ENCODE measurements at places on chromosomes 2 and 18. TPM values are rescaled to one million over a fixed set of nuclear protein-coding genes. Genes with fewer than 3 reads are reported as not detected.

Gene FZD7
- total RNA-seq = 3.6 TPM

Gene IHH
- total RNA-seq = not detected

Gene ARHGAP25
- 2.6 TPM for total RNA-seq

Gene NRP2
- 52.8 TPM for total RNA-seq

Gene CENPA
- total RNA-seq = 12.2 TPM

Gene C1GALT1C1L
- total RNA-seq = 0.26 TPM

Gene DNAJC5G
- not detected for total RNA-seq

Gene MERTK
- total RNA-seq = 1.6 TPM

Gene EPB41L3
- total RNA-seq = 4.3 TPM

Gene STAT1
- 58.6 TPM for total RNA-seq

DNA sequence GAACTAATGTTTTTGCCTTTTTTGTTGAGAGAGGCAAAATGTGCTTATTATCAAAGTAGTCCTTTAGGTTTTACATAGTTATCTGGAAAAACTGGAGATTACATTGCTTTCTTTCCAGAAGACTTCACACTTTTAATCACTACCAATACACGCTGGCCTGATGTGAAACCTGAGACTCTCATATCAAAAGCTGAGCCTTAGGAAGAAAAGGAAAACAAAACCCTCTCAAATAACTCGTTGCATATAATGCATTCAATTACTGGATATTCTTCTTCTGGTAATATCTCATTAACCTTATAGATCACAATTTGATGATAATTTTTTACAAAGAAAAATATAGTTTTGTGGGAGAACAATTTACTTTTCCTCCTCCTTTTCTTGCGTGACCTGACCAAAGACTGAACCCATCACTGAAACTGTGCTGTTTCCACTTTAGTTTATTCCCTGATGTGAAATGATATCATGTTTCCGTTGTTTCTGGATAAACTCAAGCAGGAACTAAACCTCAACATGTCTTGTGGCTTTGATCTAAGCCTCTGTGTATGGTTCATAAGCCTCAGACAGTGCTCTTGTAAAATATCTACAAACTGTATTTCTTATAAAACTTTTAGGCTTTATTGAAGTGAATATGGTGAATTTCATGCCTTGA, 332.4 kb downstream of the GULP1 start:
- ATAC-seq = no peak

- peak; percentile 53 for ATAC-seq
Observed at GRCh38 chr2:204900487-204900886, 355.2 kb downstream of the PARD3B start.

- ATAC-seq = no peak
Observed at GRCh38 chr2:67054728-67055127, 342.4 kb upstream of the ETAA1 start.

GRCh38 chr2:2688254-2688653, 357.2 kb upstream of the MYT1L start:
- no peak for ATAC-seq

DNA sequence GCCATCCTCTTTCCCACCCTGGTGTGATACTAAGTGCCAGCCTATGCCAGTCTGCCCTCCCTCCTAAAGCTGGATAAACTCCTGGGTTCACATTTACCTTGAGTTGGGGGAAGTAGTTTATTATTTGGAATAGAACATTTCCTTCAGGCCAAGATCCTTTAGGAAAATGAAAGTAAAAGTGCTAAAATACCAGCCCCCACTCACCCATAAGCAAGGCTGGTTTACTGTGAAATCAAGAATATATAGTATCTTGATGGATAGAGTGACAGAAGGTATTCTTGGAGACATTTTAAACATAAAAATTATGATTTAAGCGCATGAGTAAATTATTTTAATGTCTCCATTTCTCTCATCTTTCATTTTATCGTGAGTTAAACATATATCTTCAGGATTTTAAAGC, 27.1 kb downstream of the ZNF532 start:
- no peak for ATAC-seq

DNA sequence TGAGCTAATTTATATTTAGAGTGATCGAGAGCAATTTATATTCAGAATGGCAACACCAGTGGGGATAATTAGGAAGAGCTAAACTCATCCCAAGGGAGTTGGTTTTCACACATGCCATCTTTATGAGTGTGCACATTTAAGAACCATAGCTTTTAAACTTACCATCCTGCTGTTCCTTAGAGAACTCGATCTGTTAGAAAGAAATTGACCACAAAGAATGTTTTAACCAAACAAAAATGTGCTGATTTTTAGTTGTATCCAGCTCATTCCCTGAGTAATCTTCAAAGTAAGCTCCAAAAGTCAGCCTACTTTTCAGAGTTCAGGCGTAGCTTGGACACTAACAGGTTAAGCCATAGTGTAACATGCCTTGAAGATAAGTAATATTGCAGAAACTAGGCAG, 12.6 kb downstream of the MYL1 start:
- no peak for ATAC-seq

- ATAC-seq = no peak
Observed at GRCh38 chr18:59008302-59008974, 131.2 kb upstream of the SEC11C start.

GRCh38 chr18:46213295-46213694, 109.1 kb downstream of the HAUS1 start:
- peak; percentile 19 for ATAC-seq

DNA sequence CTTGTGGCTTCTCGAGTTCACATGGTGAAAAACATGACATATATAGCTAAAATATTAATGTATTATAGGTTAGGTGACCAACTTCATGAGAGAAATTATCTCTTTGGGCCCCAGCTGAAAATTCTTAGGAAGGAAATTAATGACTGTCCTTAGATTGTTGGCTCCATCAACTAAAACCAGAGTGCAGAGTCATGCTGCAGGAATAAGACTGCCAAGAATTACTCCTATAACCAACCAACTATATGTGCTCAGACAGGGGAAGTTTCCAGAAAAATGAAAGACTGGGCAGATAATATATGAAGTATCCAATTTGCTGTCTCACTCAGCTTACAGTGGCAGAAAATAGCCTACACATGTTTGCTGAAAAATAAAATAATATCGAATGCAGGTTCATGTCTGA, 71.0 kb upstream of the TMEFF2 start:
- ATAC-seq = no peak

DNA sequence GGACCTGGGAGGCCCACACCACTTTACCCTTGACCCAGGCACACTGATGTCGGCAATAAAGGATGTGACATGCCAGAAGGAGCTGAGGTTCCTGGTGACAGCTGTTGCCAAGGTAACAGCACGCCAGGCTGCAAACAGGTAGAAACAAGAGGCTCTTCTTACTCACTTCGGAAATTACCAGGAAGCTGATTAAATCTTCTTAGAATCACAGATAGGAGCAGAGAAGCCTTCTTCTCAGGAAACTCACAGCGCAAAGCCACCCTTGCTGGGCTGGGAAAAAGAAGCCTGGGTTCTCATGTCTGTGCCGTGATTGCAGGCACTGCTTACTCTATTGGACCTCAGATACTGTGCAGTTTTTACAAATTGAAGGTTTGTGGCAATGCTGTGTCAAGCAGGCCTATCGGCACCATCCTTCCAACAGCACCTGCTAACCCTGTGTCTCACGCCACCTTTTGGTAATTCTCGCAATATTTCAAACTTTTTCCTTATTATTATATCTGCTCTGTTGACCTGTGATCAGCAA, 61.0 kb upstream of the TAF1B start:
- ATAC-seq = no peak

- ATAC-seq = no peak
Observed at GRCh38 chr18:37617623-37618022, 52.0 kb upstream of the CELF4 start.

GRCh38 chr2:68060652-68061051, 2.2 kb downstream of the C1D start:
- no peak for ATAC-seq

DNA sequence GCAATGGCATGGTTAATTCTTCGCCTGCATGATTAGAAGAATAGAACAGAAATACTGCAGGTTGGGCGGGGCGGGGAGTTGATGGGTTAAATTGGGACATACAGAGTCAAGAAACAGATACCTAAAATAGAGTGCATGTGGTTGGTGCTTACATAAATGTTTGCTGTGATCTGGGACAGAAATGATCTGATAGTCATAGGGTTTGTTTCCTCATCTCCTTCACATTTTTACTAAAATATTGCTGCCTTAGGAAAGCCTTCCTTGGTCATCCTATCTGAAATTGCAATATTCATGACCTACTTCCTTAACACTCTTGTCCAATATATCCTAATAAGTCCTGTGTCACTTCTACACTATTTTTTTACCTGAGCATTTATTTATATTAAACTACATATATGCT, 163.9 kb downstream of the TMEFF2 start:
- ATAC-seq = no peak

- no peak for ATAC-seq
Observed at GRCh38 chr2:185745864-185746859, 7.6 kb downstream of the FSIP2 start.

GRCh38 chr2:63189026-63189425, 138.4 kb downstream of the OTX1 start:
- ATAC-seq = peak; percentile 93

- ATAC-seq = peak; percentile 42
Observed at GRCh38 chr2:3459185-3460015, 59.9 kb downstream of the ADI1 start.

GRCh38 chr2:125364192-125364983, 1291.6 kb upstream of the GYPC start:
- peak; percentile 72 for ATAC-seq

DNA sequence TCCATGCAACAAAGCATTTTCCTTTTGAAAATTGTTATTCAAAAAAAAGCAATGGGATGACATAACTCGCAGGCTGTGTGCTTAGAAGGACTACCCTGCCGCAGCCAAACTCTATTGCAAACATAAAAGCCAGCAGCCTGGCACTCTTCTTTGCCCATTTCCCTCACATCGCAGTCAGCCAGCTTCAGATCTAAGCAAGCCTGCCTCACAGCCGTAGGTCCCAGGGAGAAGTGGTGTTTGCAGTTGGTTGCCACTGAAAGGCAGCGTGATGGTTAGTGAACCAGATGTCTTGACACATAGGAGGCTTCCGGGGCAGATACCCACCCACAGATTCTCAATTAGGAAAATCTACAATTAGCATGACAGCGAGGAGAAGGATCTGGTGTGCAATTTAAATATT, 655.2 kb downstream of the RNF144A start:
- no peak for ATAC-seq

DNA sequence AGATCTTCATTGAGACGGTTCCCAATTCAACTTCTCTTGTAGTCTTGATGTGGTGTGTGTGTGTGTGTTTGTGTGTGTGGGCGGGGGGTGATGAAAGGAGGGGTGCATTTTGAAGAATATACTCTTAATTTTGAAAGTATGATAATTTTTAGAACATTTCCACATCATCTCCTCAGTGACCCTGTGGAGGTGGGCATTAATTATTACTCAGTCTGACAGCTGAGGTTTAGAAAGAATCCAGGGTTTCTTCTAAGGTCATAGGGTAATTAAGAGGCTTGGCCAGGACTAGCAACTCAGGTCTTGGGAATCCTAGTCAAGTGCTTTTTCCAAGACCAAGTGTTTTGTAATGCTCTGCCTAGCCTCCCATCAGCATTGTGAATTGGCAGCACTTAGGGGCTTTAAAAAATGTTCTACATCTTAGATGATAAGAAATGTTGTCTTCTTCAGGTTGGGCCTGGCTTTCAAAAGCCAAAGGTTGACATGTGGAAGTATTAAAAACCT, 100.5 kb downstream of the SPTBN1 start:
- ATAC-seq = no peak

Measured in motor neuron (in vitro differentiated cells).